ENCODE measurements at places on chromosomes 4 and X.

GRCh38 chr4:43251841-43252240 is 359.3 kb downstream of the GRXCR1 start:
- DNase-seq, result no peak

DNA sequence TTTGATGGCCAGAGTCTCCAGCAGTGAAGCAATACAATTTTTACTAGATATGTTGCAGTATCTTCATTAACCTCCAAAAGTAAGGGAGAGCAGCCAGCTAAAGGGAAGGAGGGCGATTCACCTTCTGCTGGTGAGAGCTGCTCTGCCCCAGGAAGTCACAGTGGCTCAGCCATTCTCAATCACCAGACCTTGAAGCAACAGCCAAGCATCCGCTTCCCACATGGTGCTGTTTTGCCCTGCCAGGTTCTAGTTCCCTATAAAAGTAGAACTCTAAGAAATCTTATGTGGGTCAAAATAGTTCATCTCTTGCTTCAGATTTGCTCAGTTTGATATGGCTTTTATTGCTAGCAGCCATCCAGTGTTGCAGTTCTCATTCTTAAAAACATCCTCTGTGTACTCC is 166.8 kb downstream of the STIM2 start:
- no peak for DNase-seq

- DNase-seq, result no peak
Observed at GRCh38 chrX:65987811-65988210, 52.1 kb downstream of the VSIG4 start.

- no peak for DNase-seq
Observed at GRCh38 chrX:585115-585808, 45.3 kb upstream of the SHOX start.

DNA sequence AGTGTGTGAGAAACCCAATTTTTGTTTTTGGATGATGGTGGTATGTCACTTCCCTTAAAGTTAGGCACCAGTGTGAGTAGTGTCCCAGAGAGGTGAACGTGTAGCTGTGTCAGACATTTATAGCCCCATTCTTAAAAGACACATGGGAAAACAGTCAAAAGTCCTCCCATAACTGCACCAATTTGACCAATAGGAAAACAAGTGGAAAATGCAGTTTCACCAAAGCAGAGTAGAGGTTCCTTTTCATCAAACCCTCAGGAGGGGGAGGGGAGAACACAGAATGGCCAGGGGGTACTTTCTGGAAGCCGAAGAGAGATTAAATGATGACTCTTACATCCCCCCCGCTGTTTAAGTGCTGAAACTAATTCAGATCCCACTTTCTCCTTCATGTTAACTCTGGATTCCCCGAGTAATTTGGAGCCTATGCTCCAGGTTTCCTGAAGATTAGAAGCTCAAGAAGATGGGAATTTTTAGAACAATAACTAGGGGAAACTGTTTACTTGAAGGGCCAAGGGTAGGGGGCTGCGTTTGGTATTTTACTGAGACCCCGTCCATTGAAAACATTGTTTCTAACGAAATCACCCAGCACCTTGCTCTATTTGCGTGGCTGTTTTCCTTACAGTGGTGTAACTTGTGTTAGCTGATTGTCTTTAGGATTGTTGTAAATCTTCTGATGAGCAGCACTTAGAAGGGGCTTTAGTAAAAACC is 2.1 kb upstream of the LEF1 start:
- no peak for DNase-seq

Data from T-helper 17 cell (primary cell).